Osteoblast (primary cell): ENCODE measurements at places on chromosomes 3 and 15. TPM values are rescaled to one million over a fixed set of nuclear protein-coding genes. Genes with fewer than 3 reads are reported as not detected.

SPATA16 gene
- total RNA-seq = not detected in 2 replicates

SLC28A1 gene
- total RNA-seq = not detected in 2 replicates

CILP gene
- total RNA-seq = under 0.01 TPM in 2 replicates

MITF gene
- 11.6 and 16.2 TPM in 2 replicates for total RNA-seq

SIAH2 gene
- 35.7 and 36.2 TPM in 2 replicates for total RNA-seq

ZNF80 gene
- total RNA-seq = not detected in 2 replicates

GUCA1C gene
- total RNA-seq = not detected in 2 replicates

SAMMSON gene
- not detected in 2 replicates for total RNA-seq

CDHR4 gene
- total RNA-seq = under 0.01 TPM in 1 of 2 replicates, not detected in the other

SLC9C1 gene
- total RNA-seq = not detected in 2 replicates
